Endothelial cell of umbilical vein (primary cell): ENCODE measurements at places on chromosomes 1 and 21. TPM values are rescaled to one million over a fixed set of nuclear protein-coding genes. Genes with fewer than 3 reads are reported as not detected.

GRCh38 chr21:34795548-34796180 lies 126.9 kb downstream of the CLIC6 start:
- no peaks in the 10 kb centered on the region for H3K27me3 ChIP-seq
- H3K4me1 ChIP-seq, result no peaks in the 10 kb centered on the region
- no peak for DNase-seq
- no peak overlapping the region for H3K4me3 ChIP-seq
- peaks cover 4% of the 10 kb centered on the region for H3K36me3 ChIP-seq

GRCh38 chr1:43634721-43635120 lies 15.2 kb upstream of the KDM4A start:
- DNase-seq, result no peak
- no peaks in the 10 kb centered on the region for H3K36me3 ChIP-seq
- no peaks in the 10 kb centered on the region for H3K27me3 ChIP-seq
- H3K27ac ChIP-seq, result no peak overlapping the region

CD1B gene
- not detected in 2 replicates for total RNA-seq

PALMD gene
- total RNA-seq, result 137 and 140 TPM in 2 replicates

LEMD1 gene
- total RNA-seq, result not detected in 2 replicates

CHIT1 gene
- total RNA-seq, result not detected in 2 replicates

IGSF3 gene
- total RNA-seq, result 0.76 and 2.2 TPM in 2 replicates
